Thymus (tissue), 14 donors: ENCODE measurements at places on chromosomes 5 and 9.
A peak's percentile ranks its signal among the peaks of the same experiment; 100 is the strongest.

DNA sequence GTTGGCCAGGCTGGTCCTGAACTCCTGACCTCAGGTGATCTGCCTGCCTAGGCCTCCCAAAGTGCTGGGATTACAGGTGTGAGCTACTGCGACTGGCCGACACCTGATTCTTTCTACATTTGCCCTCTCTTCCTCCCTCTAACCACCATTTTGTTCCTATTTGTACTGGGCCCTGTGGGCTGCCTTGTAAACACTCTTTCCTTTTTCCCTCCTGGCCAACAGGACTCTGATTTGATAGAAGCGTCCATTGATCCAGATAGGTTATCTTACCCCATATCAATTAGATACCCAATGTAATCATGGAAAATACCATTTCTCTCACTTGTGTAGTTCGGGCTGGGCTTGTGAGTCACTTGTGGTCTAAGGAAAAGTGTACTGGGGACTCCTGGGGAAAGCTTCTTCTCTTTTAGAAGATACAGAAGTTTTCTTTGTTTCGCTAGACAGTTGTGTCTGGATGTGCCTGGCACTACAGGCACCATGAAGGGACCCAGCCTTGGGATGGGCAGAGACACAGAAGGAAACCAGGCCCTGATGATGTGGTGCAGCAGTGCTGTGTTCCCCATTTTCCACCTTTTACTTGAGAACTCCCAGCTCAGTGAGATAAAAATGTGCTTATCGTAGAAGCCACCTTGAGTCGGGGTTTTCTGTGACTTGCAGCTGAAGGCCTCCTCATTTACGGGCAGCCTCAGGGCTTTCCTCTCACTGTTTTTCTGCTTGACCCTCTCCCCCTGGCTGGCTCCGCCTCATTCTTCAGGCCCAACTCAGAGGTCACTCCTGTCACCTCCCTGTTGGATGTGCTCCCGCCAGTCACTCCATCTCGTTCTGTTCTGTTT lies 32.8 kb upstream of the CPEB4 start:
- DNase-seq = no peak

GRCh38 chr5:55392669-55393068 lies 84.9 kb downstream of the MTREX start:
- DNase-seq = no peak

GRCh38 chr9:131960851-131961495 lies 118.7 kb downstream of the MED27 start:
- no peak for DNase-seq

- no peak for DNase-seq
Observed at GRCh38 chr9:121601194-121601593, 50.2 kb upstream of the DAB2IP start.

DNA sequence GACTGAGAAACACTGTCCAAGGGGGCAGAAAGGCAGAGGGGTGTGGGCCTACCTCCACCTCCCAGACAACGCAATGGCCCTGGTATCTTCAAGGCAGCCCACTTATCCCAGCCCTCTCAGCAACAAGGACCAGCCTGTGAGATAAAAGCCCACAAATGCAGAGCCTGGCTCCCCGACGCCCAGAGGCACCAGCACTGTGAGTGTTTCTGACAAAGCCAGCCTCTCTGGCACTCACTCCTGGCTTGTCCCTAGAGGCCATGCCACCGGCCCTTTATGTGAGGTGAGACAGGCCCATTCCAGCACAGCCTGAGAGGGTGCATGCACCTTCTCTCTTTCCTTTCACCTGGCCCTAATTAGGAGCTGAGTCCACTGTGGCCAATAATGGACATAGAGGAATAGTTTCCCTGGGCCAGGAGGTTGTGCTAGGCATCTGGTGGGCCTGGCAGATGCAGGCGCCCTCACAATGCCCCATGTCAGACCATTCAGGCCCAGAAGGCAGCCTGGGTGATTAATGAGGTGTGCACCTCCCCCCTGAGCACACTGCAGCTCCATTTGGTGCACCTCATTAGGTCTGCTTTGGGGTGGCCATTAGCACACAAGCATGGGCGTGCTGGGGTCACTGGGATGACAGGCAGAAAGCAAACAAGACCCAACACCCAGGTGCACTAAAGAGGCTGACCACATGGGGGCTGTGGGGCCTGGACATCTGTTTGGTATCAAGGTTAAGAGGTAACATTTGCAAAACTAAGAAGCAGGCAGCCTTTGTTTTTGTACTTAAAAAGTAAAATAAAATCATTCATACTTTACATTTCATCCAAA lies 176.0 kb downstream of the MED10 start:
- no peak for DNase-seq

DNA sequence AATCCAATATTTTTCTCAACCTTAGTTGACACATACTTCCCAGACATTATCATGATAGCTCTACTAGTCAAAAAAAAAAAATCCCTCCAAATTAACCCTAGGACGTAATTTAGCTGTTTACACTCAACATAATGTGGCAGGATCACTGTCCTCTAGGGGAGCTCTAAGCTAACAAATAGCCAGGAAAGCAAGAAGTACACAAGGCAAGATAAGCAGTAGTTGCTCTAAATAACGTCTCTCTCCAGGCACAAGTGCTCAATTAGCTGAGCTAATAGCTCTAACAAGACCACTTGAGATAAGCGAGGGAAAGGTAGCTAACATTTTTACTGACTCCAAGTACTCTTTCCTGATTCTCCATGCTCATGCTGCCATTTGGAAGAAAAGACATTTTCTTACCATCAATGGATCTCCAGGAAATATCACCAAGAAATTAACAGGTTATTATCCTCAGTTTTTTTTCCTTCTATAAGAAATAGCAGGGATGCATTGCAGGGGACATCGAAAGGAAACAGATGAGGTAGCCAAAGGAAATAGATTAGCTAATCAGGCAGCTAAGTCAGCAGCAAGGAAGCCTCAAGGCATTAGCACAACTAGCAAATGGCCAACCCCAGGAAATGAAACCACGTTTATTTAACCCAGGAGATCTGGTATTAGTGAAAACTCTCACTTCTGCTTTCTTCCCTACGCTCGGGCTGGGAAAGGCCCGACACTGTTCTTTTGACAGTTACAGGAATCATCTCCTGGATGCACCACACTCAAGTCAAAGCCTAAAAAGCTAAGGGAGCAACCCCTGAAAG lies 614.1 kb downstream of the PTPRD start:
- DNase-seq = no peak

DNA sequence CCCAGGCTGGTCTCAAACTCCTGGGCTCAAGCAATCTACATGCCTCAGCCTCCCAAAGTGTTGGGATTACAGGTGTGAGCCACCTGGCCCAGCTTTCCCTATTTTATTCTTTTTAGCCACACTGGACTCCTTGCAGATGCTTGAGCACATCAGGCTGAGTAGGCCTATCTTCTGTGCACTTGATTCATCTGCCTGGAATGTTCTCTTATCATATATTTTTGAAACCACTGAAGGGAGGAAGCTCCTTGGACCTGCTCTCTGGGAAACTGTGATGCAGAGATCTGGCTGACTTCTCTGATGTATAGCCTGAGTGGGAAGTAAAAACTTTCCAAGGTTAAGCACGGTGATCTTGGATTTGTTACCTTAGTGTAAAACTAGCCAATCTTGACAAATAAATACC lies 6.5 kb upstream of the MAT2B start:
- DNase-seq = no peak

DNA sequence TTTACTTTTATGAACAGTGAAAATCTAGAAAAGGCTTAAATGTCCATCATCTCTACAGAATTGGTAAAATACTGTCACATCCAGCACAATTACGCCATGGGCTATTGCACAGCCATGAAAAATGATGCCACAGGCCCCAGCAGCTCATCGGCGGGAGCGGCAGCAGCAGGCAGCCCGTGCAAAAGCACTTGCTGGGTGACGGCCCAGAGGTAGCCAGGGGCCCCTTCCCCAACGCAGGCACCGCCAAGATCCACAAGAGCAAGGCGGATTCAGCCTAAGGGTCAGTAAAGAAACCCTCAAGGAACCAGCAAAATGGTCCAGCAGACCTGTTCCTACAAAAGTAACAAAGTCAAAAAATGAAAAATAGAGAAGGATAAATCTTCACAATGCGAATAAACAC lies 272.7 kb downstream of the AGTPBP1 start:
- no peak for DNase-seq

GRCh38 chr9:107178293-107178692 lies 104.8 kb upstream of the RAD23B start:
- DNase-seq = no peak

DNA sequence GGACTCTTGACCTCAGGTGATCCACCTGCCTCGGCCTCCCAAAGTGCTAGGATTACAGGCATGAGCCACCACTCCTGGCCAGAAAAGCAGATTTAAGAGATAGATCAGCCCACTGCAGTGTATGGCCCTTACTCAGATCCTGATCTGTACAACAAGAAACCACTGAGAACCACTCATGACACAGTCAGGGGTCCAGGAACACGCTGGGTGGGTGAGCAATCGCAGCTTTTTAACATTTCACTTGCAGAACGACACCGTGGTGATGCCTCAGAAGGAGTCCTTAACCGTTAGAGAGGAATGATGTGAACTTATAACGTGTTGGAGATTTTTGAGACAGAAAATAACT lies 45.3 kb upstream of the NSMF start:
- DNase-seq = no peak

DNA sequence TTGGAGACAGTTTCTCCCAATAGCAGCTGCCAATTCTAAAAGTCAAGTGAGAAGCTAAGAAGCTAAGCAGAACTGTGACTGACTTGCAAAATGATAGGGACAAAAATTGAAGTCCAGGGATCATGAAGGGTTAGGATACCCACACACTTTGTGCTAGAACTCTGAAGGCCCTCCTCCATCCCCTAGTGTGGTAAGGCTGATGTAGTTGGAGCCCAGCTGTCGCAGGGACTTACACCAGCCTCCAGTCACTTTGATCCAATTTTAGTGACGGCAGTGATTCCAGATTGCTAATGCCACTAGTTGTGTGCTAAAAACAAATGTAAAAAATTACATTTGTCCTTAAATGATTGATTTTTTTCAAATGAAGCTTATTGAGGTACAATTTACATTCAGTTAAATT lies 742.7 kb upstream of the ZNF608 start:
- no peak for DNase-seq

- no peak for DNase-seq
Observed at GRCh38 chr5:136006761-136007251, 22.0 kb upstream of the TGFBI start.

DNA sequence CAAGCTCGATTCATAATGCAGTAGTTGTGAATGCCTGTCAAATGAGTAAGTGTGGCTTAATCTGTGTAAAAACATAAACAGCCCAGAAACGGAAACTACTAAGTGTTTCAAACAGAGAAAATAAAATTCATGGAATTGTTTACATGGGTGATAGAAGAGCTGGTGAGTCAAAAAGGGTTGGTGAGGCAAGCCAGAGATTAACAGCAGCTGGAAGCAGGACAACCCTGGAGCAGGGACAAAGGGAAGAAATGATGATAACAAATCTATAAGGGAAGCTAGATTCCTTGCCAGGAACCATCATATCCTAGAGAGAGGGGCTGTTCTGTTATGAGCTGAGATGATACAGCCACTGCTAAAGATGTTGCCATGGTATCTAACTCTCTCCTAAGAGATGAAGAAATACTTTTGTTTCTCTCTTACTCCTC lies 18.0 kb upstream of the PRR16 start:
- DNase-seq = no peak

- DNase-seq = no peak
Observed at GRCh38 chr9:97459326-97459725, 42.1 kb upstream of the TMOD1 start.

GRCh38 chr9:130053504-130054324 lies at the start of gene GPR107:
Gene GPR107 (plus strand): TSS chr9:130053906. CDS start chr9:130053933, 27 bp downstream.
- DNase-seq = peak; percentile 83

DNA sequence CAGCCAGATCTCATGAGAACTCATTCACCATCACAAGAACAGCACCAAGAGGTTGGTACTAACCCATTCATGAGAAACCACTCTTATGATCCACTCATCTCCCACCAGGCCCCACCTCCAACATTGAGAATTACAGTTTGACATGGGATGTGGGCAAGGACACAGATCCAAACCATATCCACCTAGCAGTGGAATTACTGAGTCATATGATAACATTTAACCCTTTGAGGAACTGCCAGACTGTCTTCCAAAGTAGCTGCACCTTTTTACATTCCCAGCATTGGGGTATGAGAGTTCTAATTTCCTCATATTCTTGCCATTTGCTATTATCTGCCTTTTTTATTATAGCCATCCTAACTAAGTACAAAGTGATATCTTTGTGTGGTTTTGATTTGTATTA lies 51.9 kb downstream of the CTNNA1 start:
- no peak for DNase-seq

- no peak for DNase-seq
Observed at GRCh38 chr9:108489567-108489966, 366.2 kb downstream of the ACTL7B start.

DNA sequence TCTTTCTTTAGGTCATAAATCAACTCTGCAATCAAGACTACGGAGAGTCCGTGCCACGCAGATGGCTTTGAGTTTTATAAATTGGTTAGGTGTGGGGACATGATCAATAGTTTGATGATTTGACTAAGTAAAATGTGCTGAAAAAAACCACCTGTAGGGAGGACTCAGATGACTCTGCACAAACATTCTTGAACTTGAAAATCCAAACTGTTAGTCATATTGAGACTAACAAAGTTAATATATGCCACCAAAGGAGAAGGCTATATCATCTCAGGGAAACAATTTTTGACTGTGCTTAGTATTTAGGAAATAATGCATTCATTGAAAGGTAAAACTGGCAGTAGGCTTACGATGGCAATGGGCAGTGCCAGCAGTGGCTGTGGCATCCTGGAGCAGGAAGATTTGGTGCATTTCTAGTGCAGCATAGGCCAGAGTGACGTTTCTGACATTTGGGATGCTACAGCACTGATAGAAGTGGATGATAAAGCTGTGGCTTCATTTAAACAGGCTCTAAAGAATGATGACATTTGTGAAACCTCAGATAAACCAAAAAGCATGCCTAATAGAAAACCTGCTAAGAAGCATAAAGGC lies 291.1 kb downstream of the MLLT3 start:
- DNase-seq = no peak

DNA sequence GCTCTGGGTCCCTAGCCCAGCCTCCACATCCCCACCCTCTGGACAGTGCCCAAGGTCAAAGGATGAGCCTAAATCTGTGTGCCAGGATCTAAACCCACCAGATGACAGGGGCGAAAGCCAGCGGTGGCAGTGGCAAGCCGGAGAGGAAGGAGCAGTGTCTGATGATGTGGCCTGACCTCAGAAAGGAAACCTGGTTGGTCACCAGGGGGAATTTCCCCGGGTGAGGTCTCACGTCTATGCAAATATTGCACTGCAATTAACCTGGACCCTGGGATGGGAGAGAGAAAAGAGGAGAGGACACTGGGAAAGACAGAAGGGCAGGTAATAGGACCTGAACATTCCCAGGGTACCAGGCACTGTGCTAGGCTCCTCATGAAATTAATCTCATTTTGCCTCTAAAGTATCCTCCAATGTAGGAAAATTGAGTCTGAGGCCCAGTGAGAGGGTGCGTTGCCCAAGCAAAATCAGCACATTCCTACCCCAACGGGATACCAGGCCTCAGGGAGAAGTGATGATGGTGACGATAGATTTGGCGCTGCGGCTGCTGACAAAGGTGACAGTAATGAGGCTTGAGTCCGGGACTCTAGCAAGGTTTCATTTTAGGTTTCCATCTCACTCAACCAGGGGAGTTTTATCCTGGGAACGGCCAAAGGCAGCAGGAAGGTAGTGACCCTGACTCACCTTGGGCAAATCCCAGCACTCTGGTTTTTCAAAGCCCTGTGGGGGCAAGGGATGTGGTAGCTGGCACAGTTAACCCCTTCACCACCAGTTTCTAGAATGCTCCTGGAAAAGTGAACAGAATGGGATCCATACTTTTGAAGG lies 13.4 kb upstream of the TNIP1 start:
- no peak for DNase-seq

- no peak for DNase-seq
Observed at GRCh38 chr9:109549386-109549785, 51.3 kb upstream of the PTPN3 start.

- DNase-seq = no peak
Observed at GRCh38 chr5:125410537-125411070, 664.2 kb upstream of the ZNF608 start.
